D721Med (cell line): ENCODE measurements at places on chromosomes 1 and 21.

DNA sequence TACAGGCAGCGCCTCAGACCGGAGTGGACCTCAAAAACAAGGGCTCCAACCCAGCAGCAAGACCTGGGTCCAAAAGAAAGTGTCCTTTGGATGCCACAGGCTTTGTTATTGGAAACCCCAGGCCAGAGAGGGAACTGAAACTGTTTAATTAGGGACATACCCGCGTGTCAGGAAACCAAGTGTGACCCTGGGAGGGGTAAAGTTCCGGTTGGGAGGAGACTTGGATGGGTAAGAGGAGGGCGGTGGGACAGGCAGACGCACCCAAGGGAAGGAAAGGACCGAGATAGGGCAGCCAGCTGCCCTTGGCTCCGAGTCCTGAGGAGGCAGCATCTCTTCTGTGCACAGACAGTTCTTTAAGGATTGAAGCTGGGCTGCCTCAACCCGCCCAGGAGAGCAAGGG, 71.4 kb downstream of the CDC7 start:
- no peak for DNase-seq

DNA sequence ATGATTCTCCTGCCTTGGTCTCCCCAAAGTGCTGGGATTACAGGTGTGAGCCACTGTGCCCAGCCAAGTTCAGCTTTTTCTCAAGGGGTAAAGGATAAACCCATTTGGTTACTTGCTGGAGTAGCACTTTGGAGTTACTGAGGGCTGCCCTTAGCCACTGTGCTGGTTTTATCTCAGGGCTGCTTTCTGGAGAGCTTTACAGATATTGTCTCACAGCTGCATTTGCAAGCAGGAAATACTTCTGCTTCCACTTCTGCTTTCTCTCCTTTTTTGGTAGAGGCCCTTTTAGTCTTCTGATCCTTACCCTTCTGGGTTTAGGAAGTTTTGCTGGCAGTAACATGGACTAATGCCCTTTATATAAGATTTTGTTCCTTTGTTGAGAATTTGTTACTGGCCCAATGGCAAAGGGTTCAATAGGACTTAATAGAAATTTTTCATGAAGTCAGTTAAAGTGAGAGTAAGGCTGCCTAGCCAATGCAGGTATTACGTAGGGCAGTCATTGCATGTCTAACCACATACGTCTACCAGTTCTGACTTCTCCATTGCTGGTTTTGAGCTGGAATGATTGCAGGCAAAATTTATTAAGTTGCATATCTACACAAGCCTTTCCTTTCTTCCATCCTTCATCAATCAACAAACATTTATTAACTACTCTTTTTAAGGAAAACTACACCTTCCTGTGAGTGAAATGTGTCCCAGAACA, 24.4 kb downstream of the CAP1 start:
- DNase-seq = no peak

DNA sequence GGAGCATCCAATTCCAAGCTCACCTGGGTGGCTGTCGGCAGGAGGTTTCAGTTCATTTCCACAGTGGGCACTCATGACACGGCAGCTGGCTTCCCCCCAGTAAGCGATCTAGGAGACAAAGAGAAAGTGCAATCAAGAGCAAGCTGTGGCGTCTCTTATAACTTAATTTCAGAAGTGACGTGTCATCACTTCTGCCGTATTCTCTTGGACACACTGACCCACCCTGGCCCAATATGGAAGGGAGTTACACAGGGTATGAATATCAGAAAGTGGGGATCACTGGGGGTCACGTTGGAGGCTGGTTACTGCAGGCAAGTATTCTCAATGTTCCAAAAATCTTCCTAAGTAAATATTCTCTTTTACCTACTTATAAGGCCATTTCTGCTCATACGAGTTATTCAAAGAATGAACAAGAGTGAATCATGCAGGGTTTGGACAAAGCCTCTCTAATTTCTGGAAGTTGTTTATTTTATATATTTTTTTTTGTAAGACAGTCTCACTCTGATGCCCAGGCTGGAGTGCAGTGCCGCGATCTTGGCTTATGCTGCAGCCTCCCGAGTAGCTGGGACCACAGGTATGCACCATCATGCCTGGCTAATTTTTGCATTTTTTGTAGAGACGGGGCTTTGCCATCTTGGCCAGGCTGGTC, 46.5 kb upstream of the GREM2 start:
- DNase-seq = no peak

- no peak for DNase-seq
Measured at GRCh38 chr1:36836916-36837315, 197.4 kb downstream of the GRIK3 start.

- DNase-seq = no peak
Measured at GRCh38 chr1:47227341-47228232, 4.4 kb downstream of the TAL1 start.

GRCh38 chr1:244653439-244654107, 647 bp downstream of the DESI2 start:
- DNase-seq = no peak

GRCh38 chr1:177646757-177647730, 322.8 kb downstream of the SEC16B start:
- no peak for DNase-seq

GRCh38 chr1:55612988-55613387, 397.8 kb upstream of the USP24 start:
- no peak for DNase-seq

DNA sequence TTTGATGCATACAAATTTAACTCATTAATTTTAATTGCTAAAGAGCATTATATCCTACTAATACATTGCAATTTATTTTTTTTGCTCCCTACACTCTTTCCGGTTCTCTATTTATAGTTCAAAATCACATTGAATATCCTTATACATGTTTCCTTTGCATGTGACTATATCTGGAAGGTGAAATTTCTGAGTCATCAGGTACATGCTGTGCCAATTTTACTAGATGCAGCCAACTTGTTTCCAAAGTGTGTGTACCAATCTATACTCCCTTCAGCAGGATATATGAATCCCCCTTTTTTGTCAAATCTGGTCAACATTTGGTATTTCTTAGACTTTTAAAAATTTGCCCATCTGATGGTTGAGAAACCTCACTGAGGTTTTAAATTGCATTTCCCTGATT, 602.9 kb upstream of the CAMK1G start:
- no peak for DNase-seq

DNA sequence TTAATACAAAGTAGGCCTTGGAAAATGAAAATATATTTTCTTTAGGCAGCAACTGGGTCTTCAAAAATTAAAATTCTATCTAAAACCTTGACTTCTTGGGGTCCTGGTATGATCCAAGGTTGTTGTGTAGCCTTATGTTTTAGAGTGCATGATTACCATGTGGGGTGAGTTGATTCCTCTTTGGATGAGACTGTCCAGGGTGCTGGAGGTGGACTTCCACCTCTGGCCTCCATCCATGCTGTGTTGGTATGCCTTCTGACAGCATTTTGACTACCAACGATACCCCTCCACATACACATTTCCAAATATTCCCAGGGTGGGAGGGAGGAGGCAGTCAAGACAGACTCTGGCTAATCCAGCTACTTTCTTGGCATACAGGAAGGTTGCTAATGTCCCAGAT, 205.0 kb downstream of the TNR start:
- no peak for DNase-seq

GRCh38 chr21:20902511-20902910, 95.7 kb upstream of the NCAM2 start:
- DNase-seq = no peak

- no peak for DNase-seq
Measured at GRCh38 chr1:162629651-162630050, 2.6 kb upstream of the DDR2 start.

DNA sequence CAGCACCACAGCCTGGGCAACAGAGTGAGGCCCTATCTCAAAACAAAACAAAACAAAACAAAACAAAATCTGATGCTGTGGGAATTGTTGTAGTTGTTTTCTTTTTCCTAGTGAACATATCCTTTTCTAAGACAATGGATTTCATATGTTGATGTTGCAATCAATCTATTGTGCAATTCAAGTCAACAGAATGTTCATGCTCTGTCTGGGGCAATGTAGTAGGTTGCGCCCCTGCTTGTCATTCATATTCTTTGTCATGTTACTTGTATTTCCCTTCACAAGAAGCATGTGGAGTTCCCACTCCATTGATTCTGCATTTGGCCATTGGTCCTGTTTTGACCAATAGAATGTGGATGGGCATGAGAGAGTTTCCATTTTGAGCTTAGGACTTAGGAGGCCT, 223.9 kb downstream of the DUSP10 start:
- DNase-seq = no peak

- no peak for DNase-seq
Measured at GRCh38 chr1:39690794-39691382, 345 bp downstream of the HPCAL4 start.

- DNase-seq = no peak
Measured at GRCh38 chr1:85661767-85662166, 46.5 kb downstream of the ZNHIT6 start.

DNA sequence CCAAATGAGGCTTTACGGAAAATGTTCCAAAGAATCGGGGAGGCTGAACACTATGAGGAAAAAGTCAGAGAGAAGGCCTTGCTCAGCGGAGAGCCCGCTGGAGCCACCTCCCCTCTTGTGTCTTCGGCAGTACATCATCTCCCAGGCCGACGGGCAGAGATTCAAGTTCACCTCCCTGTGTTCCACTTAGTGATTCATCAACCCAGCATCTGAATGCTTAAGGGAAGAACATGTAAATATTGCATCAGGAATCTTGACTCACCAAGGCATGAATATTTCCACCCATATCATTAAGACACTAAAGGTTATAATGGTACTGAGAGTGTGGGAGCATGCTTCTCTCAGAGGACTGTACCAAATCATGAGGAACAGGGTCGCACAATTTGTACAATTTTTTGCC, 172.5 kb downstream of the ST6GALNAC5 start:
- no peak for DNase-seq

DNA sequence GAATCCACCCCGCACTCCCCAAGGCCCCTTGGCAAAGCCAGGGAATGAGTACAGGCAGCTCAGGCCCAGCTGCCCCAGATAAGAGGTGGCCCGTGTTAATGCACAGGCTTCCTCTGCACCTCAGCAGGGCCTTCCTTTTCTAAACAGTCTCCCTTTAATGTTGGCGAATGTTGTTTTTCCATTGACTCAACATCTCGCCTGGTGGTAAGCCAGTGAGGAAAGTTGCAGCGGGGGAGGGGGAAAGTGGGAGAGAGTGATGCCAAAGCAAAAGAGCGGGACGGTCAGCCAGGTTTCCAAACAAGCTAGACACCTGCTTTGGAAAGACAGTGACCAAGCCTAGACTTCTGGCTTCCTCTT, 10.3 kb upstream of the PROX1 start:
- no peak for DNase-seq
